ENCODE measurements at places on chromosomes 2 and 18. TPM values are rescaled to one million over a fixed set of nuclear protein-coding genes. Genes with fewer than 3 reads are reported as not detected.

CIB4 gene
- not detected for total RNA-seq

LRATD1 gene
- 0.67 TPM for total RNA-seq

DNA sequence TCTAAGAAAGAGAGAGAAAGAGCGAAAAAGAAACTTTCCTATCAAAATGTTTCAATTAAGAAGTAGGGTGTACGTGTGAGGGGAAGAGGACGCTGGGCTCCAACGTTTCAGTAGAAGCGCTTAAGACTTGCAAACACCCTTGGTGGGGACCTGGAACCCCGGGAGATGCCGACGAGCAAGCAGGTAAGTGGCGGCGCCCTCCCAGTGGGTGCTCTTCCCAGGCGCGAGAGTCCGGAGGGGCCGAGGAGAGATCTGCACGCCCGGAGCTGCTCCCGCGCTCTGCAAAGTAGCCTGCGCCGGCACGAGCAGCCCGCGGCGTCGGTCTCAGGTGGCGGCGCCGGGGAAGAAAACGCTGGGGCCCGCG, 678 bp upstream of the OTX1 start:
- DNase-seq, result no peak

- no peak for DNase-seq
Measured at GRCh38 chr2:162477011-162477410, 133.1 kb downstream of the GCA start.

DNA sequence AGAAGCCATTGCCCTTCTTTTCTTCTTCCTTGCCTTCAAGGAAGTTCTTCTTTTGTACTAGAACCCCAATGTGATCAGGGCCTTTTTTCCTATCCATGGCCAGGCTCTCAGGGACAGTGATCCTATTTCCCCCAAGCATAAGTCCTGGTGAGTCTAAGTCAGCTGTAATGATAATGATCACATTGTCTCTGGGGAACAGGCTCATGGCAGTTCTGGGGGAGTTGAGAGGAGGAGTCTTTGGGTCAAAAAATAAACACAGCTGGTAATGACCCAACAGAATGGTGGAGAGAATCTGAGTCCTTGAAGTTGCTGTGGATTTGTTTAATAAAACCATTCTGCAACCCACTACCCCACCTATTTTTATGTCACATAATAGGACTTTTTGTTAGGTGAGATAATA, 96.6 kb downstream of the SOCS6 start:
- DNase-seq, result no peak

GRCh38 chr18:62808123-62808522, 92.8 kb downstream of the PHLPP1 start:
- DNase-seq, result no peak

GRCh38 chr2:218218268-218219185, 1.5 kb downstream of the ARPC2 start:
- no peak for DNase-seq

GRCh38 chr2:112784199-112785189, at the start of gene IL1A:
TSS of gene IL1A (minus strand) at chr2:112784493. CDS start at chr2:112783770, 723 bp downstream.
- DNase-seq, result no peak
